Stimulated activated CD4-positive, alpha-beta T cell treated with anti-CD3 and anti-CD28 coated beads, Interleukin-2, amount 100 ng/mL, for 48 hours (primary cell): ENCODE measurements at places on chromosomes 3 and 15.

- DNase-seq: no peak
Observed at GRCh38 chr3:14902719-14903118, 44.7 kb upstream of the NR2C2 start.

DNA sequence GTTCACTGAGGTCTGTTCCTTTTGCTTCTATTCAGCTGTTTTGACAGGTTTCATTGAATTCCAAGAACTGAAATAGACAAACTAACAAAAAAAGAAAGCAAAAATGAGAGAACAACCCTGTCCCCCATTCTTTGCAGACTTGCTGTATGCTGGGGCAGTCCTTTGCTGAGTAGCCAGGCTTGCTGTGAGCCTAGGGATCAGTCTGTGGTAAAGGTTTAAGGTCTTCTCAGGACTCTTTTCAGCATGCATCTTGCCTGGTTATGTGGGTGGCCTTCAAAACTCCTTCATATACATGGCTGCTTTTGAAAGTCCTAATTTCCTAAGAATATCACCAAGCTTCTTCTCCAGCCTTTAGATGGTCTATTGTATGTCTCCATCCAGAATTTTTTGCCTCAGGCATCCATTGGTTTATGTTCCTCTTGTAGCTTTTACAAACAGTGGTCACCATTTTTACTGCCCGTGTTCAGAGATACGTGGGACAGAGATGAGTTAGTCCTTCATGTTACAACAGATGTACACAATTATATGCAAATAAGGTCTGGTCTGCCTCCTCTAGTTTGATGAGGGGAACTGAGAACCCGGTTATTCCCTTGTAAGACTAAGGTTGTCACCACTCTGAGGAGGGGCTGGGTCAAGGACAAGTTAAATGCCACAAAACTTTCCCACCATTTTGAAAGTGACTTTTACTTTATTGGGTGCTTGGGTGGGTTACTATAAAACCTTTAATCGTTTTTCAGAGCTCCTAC lies 41.4 kb downstream of the SACM1L start:
- no peak for DNase-seq

- no peak for DNase-seq
Observed at GRCh38 chr15:66885281-66885915, 180.0 kb upstream of the SMAD3 start.

GRCh38 chr15:38207621-38208020 lies 45.0 kb upstream of the SPRED1 start:
- no peak for DNase-seq
